WTC11 (cell line): ENCODE measurements at places on chromosomes 5 and 9. TPM values are rescaled to one million over a fixed set of nuclear protein-coding genes. Genes with fewer than 3 reads are reported as not detected.

FAM174A gene
- 6.4 to 8.8 TPM (median 6.9 TPM) in 3 replicates for total RNA-seq

MINAR2 gene
- total RNA-seq: not detected in 3 replicates

HSPB3 gene
- not detected in 3 replicates for total RNA-seq

DNA sequence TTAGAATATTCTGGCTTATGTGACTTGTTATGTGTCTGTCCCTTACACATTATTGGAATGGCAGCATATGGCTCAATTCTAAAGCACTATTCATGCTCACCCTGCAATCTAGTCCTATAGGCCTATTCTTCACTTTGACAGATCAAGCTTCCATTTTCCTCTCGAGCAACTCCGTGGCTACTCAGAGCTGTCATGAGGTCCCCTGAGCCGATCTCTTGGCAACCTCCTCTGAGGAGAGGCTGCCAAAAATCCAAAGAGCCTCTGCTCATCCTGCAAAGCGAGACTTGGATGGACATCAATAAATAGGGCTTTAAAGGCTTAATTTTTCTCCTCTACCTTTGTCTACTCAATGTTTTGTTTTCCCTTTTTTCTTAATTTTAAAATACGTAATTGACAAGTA is 163.8 kb downstream of the GABRB2 start:
- no peak for DNase-seq
- no peak overlapping the region for H3K27ac ChIP-seq
- H3K27me3 ChIP-seq: no peaks in the 10 kb centered on the region
- H3K4me1 ChIP-seq: no peaks in the 10 kb centered on the region
- no peaks in the 10 kb centered on the region for H3K36me3 ChIP-seq
- no peak overlapping the region for H3K4me3 ChIP-seq

GRCh38 chr5:35417040-35417439 is 186.8 kb upstream of the PRLR start:
- H3K27me3 ChIP-seq: no peaks in the 10 kb centered on the region; the same call in 1 of the 2 replicates
- no peaks in the 10 kb centered on the region for H3K36me3 ChIP-seq
- H3K4me1 ChIP-seq: no peaks in the 10 kb centered on the region
- DNase-seq: no peak
- no peak overlapping the region for H3K27ac ChIP-seq

DNA sequence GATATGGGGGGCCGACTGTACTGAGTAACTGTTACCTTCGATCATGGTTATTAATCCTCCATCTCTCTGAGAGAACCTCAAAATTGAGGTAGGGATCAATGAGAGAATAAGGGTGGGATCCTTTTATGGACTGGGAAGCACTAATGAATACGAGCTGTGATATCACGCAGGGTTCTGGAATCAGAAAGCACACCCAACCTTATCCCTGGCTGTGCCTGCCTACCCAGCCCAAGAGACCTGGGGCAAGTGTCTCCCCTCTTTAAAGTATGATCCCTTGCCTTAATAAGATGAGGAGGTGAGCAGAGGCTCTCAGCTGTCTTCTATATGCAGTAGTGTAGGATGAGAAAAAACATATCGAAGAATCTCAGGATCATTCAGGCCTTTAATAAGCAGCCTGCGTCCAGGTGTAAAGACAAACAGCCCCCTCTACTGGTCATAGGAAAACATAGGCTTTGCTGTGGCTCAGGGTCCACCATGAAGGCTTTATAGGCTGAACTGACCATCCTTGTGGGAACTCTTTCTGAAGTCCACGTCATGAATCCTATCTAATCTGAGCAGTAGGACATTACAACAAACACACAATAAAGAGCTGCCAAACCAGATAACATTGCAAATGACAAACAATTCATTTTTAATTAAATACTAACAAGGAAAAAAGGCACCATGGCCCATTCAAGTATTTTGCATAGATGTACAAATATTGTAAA is 16.8 kb downstream of the NIPAL4 start:
- H3K27ac ChIP-seq: no peak overlapping the region
- no peak overlapping the region for H3K4me3 ChIP-seq
- peak; percentile 30 for DNase-seq
- H3K27me3 ChIP-seq: no peaks in the 10 kb centered on the region
- H3K4me1 ChIP-seq: peaks cover 20% of the 10 kb centered on the region
- H3K36me3 ChIP-seq: no peaks in the 10 kb centered on the region
